ENCODE measurements at places on chromosomes 12 and 14.

DNA sequence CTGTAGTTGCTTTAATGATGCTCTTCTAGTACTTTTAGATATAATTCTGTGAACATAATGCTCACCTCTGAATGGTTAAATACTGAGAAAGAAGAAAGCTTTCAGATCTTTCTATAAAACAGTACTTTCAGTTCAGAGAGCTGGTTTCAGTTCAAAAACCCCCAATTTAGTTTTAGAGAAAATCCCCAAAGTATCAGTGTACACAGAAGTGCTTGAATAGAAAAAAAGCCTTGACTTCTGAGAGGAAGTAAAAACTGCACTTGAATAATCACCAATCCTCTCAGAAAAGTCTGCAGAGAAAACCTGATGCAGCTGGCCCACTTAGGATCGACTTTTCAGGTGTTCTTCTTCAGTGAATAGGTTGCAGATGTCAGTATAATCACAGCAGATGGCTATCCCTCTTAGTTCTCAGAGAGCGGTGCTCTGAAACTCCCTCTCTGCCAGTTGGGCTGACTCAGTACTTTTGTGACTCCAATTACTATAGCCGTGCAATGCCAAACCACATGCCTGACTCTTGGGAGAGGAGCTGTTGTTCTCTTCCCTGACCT is 616.3 kb downstream of the LRFN5 start:
- no peak for DNase-seq

GRCh38 chr12:94753036-94753679 is 102.8 kb upstream of the TMCC3 start:
- no peak for DNase-seq

DNA sequence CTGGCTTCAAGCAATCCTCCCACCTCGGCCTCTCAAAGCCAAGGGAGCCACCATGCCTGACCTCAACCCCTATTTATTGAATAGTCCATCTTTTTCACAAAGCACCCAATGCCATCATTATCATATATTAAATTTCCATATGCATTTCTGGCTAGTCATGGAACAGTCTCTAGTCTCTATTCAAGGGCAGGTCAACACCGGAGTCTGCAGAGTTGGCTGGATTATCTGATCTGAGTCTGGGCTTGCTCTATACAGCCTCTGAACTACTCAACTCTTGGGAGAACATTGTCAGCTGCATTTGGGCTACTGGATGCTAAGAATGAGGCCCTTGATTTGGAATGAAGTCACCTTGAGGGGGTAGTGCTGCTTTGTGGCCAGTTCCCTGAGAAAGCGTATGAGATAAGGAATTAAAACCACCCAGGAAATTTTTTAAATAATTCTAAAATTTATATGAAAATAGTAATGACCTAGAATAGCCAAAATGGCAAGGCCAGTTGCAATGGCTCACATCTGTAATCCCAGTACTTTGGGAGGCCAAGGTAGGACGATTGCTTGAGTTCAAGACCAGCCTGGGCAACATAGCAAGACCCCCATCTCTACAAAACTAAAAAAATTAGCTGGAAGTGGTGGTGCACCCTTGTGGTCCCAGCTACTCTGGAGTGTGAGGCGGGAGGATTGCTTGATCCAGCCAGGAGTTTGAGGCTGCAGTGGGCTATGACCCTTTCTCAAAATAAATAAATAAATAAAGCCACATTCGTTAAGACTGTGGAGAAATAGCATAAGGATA is 6.9 kb upstream of the NAA25 start:
- DNase-seq, result no peak

- DNase-seq, result no peak
Observed at GRCh38 chr12:46200551-46200950, 68.3 kb downstream of the SLC38A1 start.

DNA sequence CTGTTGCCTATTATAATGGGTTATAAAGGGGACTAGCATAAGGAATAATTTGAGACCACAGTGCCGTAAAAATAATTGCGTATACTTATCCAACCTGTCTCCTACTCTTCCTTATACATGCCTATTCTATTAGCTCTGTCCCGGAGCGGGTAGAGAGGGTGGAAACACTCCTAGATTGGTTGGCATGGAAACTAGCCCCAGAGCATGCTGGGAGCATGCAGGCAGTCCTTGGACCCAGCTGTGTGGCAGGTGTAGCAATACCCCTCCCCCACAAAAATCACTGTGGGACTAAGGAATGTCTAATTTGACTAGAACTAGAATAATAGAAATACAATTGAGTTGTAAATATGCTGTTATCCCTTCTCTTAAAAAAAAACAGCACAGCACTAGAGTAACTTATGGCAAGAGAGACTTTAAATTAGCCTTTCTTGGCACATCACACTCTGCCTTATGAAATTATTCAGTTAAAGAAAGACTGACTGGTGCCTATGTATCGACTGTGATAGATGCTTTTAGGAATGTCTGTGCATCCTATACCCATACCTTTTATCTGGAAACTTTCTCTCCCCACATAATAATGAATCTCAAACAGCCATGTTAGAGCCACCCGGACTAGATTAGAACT is 244.0 kb upstream of the DAAM1 start:
- DNase-seq, result no peak

DNA sequence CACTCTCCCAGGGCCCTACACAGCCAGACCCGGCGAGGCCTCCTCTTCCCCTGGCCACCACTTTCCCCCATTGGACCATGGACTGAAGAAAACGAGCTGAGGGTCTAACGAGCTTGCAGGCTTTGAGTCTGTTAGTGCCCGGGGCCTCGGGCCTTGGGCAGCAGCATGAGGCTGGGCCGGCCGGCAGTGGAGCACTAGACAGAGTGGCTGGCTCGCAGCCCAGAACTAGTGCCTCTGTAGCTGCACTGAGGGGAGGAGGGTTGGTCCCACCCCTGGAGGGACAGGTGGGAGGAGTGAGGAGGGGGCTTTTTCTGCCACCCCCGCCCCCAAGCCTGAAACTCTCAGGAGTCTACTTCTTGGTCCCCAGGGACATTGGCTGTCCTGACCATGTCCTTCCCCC is 38.7 kb downstream of the SLC6A12 start:
- no peak for DNase-seq

DNA sequence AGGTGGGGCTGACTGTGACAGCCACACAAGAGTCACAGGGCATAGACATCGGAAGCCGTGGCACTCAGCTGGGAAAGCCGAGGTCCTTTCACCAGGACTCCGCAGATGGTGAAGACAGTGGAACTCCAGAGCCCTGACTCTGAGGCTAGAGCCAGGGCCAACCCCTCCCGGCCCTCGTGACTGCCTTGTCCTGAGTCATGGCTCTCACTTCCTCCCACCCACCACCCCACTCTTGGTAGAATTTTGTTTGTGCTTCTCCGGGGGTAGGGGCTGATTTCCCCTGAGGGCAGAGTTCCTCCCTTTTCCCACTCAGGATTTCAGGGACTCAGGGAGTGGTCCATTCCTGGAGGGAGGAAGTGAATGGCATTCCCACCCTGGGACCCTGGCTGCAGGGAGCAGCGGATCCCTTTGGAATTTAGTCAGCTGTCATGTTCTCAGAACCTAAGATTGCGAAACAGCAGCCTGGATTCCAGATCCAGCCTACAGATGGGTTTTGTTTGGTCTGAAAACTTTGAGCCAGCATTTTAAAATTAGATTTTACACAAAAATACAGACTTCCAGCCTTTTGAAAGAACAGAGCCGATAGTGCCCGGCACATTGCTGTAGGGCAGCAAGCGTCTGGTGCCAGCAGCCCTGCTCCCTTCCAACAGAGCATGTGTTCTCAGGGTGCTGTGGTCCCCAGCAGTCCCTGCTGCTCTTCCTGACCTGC is 50.7 kb downstream of the TPCN1 start:
- no peak for DNase-seq

DNA sequence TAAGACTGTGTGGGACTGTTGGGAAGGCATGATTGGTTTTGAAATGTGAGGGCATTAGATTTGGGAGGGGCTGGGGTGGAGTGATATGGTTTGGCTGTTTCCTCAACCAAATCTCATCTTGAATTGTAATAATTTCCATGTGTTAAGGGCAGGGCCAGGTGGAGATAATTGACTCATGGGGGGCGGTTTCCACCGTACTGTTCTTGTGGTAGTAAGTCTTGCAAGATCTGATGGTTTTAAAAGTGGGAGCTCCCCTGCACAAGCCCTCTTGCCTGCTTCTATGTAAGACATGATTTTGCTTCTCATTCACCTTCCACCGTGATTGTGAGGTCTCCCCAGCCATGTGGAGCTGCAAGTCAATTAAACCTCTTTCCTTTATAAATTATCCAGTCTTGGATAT is 76.6 kb upstream of the PPFIA2 start:
- DNase-seq, result no peak

DNA sequence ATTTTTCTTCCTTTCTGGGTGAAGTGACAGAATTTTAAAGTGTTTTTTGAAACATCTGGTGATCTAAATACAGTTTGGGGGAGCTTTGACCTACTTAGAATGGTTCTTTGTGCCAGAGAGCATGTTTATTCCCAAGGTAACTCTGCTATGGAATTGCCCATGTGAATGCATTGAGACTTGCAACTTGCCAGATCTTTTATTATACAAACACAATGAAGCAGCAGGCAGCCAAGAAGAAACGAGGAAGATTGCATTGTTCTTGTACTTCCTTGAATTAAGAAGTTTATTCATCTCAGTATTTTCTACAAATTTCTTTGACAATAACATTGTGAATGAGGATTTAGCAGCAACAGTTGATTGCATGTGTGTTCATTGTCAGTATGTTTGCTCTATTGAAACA is 55.5 kb downstream of the FGD4 start:
- DNase-seq, result no peak

DNA sequence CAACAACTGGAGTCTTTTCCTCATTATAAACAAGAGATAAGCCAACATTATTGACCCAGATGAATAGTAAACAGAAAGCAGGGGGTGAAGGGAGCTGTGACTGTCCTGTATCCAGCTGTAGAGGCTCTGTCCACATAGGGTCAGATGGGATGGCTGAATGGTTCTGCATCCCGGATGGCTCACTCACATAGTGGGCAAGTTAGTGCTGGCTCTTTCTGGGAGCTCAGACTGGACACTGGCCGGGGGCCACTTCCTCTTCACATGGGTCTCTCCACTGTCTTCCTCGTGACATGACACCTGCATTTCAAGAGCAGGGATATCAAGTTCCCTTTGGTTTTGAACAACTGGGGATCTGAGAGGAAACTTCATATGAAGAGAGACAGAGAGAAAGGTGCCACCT is 969.6 kb upstream of the TMEM132C start:
- DNase-seq, result no peak

DNA sequence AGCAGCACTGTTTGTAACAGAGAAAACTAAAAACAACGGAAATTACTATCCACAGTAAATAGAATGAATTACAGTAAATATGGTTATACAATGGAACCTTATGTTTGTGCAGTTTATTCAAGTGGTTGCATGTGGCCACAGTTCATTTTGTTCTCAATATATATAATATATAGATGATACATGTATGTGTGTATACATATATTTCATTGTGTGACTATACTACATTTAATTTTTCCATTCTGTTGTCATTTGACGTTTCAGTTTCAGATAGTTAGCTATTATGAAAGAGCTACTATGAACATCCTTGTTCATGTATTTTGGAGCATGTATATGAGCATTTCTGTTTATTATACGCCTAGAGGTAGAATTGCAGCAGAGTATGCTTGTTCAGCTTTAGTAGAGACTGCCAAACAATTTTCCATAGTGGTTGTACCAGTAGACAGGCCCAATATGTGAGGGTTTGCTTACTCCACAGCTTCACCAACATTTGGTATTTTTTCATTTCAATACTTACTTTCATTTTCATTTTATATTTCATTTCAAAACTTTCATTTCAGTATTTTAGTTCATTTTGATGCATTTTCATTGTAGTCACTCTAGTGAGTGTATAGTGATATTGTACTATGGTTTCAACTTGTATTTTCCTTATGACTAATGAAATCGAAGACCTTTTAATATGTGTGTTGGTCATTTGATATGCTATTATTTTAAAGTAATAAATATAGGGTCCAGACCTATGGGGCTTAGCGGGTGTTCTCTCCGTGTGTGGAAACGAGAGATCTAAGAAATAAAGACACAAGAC is 141.5 kb upstream of the FGD4 start:
- no peak for DNase-seq

- DNase-seq, result no peak
Observed at GRCh38 chr12:98374007-98374406, 141.4 kb upstream of the TMPO start.

GRCh38 chr14:32403688-32404087 is 74.6 kb downstream of the AKAP6 start:
- no peak for DNase-seq

DNA sequence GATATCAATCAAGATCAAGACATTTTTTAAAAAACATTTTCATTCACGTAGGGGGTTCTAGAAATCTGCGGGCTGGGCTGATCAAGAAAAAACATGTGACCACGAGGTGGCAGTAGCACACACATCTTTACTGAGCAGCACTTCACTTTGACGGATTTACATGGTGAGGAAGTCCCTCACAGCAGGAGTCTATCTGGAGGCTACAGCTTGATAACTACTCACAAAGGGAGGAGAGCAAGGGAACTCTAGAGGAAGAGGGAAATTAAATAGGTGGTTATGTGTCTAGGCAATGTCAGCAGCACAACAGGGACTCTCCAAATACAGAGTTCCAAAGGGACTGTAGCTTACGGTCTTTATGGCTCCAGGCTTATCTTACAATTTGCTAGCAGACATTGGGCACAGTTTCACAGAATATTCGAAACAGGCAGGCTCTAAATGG is 248.1 kb downstream of the DPY19L2 start:
- DNase-seq, result peak; percentile 30

DNA sequence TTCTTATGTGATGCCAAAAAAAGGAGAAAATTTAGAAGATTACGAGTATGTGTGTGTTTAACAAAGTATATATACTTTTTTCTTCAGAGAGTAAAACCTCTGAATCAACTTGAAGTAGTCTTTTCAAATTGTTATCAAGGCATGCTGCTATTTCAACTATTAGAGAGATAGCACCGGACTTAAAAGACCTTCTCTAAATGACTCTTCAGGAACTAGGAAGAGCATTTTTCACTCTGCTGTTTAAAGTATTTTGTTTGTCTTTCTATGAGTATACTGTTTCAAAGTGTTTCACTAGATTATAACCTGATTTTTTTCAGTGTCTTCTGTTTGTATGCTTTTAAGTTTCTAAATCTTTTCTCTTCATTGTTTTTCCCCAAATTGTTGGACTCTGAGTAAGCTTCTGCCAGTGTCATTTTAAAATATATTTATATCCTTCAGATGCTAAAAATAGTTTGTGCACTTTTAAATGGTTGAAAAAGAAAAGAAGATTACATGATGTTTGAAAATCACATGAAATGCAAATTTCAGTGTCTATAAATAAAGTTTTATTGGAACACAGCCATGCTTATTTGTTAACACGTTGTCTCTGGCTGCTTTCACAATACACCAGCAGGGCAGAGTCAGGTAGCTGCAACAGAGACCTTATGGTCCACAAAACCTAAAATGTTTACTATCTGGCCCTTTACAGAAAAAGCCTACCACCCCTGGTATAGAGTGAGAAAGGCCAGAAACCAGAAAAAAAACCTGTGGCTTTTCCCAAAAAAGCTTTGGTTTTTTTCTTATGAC is 21.3 kb downstream of the CRADD start:
- DNase-seq, result no peak

GRCh38 chr14:103230658-103231334 is 103.2 kb upstream of the EIF5 start:
- DNase-seq, result no peak
